ENCODE measurements at places on chromosomes 3 and 15.

DNA sequence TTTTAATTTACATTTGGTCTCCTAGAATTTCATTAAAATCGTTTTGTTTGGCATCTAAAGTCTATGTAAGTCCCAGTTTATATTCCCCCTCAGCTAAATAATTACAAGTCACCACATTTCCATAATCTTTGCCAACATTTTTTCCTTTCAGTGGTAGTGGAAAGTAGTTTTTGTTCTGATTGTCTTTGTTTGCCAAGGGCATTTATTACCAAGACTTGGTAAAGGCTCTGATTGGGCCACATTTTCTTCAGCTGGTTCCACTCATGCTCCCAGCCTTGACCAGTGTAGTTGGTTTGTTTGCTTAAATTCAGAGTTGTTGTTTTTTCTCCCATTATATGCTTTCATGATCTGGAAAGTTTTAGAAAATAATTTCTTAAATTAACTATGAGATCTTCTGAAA lies 153.4 kb upstream of the MME start:
- DNase-seq: no peak

GRCh38 chr3:29212789-29213433 lies 68.0 kb upstream of the RBMS3 start:
- no peak for DNase-seq

- no peak for DNase-seq
Measured at GRCh38 chr3:32951410-32951811, at the start of gene CCR4. Gene CCR4, plus strand, starts transcription at chr3:32951644. Its CDS starts 1,779 bp downstream, at chr3:32953423.

GRCh38 chr15:52008698-52009434 lies 10.2 kb upstream of the MAPK6 start:
- DNase-seq: no peak

GRCh38 chr3:66010739-66011655 lies 27.7 kb downstream of the MAGI1 start:
- DNase-seq: no peak

DNA sequence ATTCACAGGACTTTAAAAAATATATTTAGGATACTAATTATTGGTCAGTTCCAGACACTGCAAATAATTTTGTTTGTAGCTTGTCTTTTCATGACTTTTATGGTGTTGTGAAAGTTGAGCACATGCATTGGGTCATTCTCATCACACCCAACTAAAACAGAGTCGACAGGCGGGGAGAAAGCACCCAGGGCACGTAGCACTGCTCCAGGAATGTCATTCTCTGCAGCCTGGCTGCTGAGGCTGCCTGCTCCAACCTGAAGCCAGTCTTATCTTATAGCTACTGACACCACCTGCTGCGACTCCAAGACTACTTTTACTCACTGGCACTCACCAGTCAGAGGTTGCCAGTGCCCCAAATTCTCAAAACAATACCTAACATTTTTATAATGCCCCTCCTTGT lies 56.9 kb downstream of the ACAD9 start:
- DNase-seq: no peak

GRCh38 chr3:181998828-181999227 lies 287.1 kb downstream of the SOX2 start:
- DNase-seq: no peak

DNA sequence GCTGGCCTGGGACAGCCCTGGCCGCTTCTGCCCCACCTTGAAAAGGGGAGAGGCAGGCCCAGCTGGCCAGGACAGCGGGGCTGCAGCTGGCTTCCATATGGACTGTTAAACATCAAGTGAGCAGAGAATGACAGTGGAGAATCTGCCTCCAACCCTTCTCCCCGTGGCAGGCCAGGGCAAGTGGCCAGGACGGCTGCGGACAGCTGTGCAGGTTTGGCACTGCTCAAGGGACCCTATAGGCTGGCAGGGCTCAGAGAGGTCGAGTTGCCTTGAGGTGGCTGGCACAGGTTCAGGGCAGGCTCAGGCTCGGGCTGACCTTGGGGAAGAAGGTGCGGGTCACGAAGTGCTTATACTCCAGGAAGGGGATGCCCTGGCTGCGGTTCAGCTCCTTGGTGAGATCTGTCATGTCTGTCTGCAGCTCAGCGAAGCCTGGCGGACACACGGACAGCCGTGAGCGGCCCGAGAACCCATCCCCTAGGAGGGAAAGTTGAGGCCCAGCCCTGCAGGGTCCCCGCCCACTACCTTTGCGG lies 24.3 kb downstream of the H1-8 start:
- no peak for DNase-seq

DNA sequence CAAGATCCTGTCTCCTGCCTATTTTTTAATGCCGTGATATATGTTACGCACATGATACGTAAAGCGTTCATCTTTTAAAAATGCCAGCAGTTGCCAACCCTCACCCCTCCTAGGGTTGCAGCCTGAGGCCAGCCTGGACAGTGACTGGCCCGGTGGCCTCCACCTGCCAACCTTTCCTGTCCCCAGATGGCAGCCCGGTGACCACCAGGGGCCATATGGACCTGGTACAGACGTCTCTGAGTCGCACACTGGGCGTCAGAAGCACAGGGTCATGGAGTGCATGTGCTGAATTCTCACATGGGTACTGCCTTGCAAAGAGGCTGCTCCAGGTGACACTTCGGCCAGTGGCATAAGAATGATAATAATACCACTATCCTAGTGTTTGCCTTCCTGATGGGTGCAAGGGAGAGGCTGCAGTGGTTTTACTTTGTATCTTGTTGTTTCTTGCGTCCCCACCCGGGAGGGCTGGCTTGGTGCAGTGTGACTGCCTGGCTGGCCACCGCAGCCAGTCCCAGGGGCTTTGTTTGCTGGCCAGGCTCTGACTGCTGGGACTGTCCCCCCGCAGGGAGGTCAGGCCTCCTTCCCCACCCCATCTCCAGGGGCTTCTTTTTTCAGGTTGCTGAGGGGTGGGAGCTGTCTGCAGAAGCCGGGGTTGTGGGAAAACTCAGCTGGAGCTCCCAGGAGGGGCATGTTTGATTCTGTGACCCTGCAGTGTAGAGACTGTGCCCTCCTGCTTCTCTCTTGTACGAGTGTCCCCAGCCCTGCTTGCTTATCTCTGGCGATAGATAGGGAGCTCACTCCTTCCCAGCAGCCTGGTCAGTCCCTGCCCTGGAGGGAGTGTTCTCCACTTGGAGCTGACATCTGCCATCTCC lies 16.9 kb downstream of the FBLN2 start:
- no peak for DNase-seq

- DNase-seq: no peak
Measured at GRCh38 chr15:87224404-87224803, 1032.1 kb downstream of the NTRK3 start.

DNA sequence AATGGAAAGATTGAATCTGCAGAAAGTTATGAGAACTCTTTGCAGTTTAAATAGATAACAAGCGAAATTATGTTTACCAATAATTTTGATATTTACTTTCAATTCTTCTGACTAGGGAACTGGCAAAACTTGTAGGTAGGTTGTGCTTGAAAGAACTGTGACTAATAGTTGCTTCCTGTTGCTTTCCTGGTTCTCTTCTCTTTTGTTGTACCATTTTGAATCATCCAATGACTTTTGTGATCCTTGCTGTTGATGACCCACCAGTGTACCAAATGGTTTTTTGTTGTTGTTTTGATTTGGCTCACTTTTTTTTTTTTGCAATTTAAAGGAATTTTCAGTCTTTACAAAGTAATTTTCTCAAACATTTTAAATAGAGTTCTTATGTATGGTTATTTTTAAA lies 64.9 kb upstream of the DCBLD2 start:
- no peak for DNase-seq

- no peak for DNase-seq
Measured at GRCh38 chr3:182527745-182528144, 265.6 kb upstream of the ATP11B start.

DNA sequence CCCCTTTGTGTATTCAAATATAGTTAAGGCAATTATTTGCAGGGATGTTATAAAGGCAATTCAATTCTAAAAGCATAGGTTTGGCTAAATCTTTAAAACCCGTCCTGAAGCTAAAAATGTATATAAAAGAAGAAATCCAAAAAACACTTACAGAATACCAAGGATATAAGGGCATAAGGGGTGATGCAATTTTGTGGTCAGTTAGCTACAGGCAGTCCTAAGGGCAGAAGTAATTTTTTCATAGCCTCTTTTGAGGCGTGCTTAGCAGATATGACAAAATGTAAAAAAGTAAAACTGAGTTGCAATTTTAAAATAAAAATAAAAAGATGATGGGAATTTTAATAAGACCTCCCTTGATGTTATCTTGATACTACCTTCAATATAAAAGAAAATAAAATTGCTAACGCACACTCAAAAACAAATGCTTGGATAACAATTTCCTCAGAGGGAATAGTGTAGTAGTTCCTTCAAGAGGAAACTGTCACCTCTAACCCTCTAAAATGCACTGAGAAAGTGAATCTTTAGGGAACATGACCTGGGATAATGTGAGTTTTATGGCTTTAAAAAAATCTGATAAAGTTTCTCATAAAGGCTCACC lies 104.2 kb downstream of the MYH15 start:
- DNase-seq: no peak

DNA sequence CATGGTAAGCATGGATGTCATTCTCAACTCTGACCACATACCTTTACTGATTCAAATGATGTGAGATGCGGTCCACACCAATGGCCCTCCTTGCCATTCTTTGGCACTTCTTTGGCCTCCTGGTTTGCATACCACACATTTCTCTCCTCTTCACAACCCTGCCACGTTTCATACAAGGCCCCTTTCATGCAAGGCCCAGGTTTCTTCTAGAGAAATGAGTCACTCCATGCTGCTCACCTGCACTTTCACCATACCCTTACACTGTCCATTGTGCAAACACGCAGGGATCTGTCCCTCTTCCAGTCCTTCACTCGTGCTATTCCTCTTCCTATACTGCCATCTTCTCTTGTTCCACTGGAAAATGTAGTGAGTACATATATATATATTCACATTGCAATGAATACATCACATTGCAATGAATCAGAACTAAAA lies 24.4 kb upstream of the SLC24A5 start:
- no peak for DNase-seq

DNA sequence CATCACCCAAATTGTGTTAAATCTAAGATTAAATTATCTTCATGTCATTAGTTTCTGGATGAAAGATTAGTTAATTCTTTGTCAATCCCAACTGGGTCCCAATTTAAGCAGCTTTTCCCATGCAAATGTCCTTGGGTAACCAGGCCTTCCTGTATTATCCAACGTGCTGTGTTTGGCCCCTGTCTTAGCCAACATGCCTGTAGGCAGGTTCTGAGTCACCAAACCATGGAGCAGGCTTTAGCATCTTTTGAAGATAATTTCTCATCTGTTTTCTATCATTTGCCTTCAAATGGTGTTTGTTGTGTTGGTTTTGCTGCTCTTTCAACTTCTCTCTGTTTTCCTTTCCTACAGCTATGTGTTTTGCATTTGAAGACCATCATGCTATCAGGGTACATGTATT lies 216.2 kb downstream of the ITPR1 start:
- DNase-seq: no peak

DNA sequence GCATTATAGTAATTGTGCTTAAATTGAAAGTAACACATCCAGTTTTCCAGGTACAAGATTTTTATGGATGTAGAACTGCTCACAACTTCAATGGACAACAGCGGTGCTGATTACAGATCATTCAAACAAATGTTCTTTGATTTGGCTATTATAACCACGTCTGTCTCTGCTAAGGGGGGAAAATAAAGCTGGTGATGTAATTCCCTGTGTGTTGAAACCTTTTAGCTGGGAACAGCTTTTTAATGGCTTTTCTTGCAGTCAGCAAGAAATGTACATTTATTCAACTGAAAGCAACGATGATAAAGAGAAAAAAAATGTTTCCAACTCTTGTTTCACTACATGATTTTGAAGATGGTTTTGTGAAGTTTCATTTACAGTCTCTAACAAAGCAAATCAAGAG lies 431.9 kb upstream of the AGTR1 start:
- no peak for DNase-seq

DNA sequence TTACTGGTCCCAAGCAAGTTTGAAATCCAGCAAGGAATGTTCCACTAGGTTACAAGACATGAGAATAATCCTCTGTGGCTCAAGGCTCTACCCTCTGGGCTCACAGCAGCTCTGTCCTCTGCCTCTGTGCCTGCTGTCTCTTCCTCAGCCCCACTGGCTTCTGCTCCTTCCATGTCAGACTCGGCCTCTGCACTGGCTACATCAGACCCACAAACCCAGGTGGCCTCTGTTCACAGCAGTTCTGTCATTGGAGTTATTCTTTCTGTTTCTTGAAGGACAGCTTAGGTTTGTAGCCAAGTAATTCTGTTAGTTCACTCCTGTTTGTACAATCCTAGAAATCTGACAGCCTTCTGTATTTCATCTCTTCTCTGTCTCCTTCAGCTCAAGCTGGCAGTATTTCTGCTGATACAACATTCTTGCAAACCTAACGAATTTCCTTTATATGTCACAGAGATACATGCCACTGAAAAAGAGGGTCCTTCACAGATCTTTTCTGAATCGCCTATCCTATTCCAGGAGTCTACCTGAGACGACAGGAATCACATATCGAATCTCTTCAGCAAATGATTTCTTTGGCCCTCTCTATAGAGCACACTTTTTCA lies 227.8 kb upstream of the PLSCR5 start:
- no peak for DNase-seq

GRCh38 chr3:78906930-78907329 lies 860.9 kb downstream of the ROBO1 start:
- no peak for DNase-seq
